AG04449 (cell line): ENCODE measurements at places on chromosomes 12 and 14.

- DNase-seq, result no peak
These were observed 5.9 kb upstream of the ADSS1 start for GRCh38 chr14:104718147-104718546.

DNA sequence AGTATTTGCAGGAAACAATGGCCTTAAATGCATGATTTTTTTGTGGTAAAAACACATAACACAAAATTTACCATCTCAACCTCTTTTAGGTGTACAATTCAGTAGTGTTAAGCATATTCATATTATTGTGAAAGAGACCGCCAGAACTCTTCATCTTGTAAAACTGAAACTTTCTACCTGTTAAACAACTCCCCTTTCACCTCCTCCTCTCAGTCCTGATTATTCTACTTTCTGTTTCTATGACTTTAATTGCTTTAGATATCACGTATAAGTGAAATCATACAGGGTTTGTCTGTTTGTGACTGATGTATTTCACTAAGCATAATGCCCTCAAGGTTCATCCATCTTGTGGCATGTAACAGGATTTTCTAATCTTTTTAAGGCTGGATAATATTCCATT lies 353.4 kb downstream of the ADAMTS20 start:
- DNase-seq, result no peak

DNA sequence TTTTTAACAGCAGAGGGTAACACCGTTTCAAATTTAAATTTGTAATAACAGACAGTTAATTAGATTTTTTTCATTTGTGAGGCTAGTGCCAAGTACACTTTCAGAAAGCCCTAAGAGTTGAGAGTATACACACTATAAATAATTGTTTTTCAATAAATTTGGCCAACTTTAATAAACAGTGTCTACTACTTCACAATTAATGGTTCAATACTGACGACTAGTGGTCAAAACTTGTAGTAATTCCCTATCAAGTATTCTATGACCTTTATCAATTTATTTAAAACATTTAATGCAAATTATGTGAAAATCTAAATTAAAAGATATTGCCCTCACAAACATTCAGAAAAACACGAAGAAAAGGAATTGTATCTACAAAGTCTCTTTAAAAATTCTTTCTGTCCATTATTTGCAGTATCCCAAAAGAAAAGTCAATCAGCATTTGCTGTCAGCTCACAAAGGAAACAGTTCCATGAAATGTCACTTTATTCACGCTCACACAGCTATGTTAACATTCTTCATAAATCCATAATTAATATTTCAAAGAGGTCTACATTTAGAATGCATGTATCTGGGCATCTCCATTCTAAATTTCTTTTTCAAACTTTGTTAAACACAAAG lies 91.2 kb downstream of the CEP128 start:
- no peak for DNase-seq

DNA sequence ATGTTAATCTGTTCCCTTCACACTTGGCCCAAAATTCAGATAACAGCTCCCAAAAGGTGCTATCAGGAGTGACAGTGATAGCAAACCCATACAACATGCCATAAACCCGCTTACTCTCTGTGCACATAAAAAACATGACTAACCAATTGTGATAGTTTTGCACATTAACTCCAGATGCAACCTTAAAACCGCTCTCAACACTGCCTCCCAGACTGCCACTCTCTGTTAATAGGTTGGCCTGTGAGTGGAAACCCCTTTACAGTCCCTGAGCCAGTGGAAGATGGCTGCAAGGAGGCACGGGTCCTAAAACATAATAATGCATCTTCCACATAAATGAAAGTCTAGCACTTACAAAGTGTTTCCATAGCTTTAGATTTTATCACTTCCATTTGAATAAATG lies 12.0 kb upstream of the TMTC1 start:
- DNase-seq, result no peak

DNA sequence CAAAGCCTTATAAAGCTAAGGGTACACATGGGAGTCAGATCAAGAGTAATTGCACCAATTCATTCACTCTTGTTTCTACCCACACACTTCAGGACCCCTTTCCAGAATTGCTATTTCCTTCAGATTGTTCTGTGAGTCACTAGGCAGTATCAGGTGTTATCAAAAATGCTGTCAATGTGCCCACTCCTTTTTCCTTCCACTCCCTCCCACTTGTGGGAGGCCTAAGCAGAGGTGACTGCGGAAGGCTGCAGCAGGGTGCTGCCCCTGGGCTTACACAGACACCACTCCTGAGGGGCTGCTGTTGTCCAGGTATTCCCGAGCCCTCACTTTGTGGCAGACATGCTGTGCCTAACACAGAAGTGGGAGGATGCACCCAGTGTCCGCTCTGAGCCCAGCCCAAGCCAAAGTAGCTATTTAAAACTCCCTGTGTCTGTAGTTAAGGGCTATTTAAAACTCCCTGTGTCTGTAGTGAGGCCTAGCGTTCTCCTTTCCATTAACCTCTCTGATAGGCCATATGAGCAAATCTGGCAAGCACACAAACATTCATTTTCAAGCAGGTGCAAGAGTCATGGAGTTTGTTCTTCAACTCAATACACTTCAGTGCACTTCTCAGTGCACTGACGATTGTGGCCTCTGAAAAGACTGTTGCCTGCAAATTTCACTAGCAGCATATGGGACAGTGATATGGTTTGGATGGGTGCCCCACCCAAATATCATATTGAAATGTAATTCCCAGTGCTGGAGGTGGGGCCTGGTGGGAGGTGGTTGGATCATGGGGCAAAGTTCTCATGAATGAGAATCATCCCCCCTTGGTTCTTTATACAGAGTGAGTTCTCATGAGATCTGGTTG lies 117.8 kb downstream of the PHLDA1 start:
- DNase-seq, result no peak

GRCh38 chr14:67079846-67080245 lies 109.4 kb upstream of the GARIN2 start:
- no peak for DNase-seq

DNA sequence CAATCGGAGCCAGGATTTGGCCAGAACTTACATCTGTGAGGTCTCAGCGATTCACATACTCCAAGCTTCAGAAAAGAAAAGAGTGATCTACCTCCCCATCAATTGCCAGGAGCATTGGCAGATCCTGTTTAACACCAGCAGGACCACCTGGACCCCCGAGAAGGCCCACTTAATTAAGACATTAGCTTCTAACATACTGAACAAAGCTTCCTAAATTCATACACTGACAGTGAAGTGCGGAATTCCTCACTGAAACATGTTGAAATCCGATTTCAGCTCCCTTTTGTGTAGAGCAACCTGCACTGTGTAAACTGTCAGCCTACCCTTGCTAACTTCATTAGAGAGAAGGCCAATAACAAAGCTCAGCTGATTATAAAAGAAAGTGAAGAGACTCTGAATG lies 274.0 kb downstream of the NOVA1 start:
- DNase-seq, result no peak

DNA sequence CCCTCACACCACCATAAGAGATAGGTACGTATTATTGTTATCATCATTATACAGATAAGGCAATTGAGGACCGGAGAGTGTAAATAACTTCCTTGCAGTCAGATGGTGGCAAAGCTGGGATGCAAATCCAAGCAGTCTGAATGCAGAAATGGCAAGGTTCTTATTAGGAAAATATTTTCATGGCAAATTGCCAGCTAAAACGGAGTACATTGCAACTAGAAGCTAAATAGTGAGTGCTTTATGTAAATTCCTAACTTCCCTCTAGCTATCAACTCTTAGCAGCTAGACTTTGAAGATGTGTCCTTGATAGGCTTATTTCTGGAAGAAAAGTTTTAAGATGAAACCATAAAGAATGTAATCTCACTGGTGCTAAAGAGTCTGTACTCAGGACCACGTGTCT lies 323.9 kb upstream of the DIO2 start:
- DNase-seq, result no peak

DNA sequence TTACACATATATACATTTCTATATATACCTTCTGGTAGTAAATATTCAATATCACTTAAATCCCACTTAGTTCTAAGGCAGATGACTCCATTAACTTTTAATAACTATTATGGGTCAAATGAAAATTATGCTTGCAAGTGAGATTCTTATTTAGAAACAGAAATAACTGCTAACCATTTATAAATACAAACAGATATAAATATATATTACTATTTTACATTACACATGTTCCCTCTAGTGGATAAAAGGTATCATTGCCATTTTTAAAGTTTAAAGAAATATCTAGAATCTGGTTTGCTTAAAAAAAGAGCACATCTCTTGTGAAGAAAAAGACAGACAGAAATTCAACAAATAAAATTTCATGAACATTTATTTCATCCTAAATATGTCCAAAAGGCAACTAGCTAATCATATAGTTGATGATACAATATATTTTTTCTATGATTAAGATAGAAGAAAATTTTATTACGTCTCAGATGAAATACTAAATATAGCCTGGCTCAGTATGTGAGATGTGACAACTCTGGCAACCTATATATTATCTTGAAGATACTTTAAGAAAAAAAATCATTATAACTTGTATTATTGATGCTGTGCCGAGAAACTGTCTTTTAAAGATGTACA lies 11.7 kb upstream of the RAD51AP1 start:
- no peak for DNase-seq
